NCI-H460 (cell line): ENCODE measurements at places on chromosomes 16 and 17.

DNA sequence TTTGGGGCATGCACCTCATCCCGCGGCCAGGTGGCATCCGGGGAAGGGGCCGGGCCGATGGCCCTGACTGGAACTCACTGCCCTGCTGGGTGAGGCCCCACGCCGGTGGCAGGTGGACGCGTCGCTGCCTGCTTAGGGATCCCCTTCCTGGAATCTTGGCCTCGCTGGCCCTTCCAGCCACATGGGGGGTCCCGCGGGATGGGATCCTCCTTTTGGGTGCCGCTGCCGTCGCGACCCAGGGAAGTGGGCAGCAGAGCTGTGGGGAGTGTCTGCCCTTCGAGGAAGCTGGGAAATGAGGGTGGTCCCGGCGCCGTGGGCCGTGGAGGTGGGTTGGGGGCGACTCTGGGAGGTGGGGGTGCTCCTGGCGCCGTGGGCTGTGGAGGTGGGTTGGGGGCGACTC lies 12.8 kb downstream of the METRNL start:
- DNase-seq: no peak

- no peak for DNase-seq
Measured at GRCh38 chr16:17350207-17350606, 120.6 kb downstream of the XYLT1 start.

DNA sequence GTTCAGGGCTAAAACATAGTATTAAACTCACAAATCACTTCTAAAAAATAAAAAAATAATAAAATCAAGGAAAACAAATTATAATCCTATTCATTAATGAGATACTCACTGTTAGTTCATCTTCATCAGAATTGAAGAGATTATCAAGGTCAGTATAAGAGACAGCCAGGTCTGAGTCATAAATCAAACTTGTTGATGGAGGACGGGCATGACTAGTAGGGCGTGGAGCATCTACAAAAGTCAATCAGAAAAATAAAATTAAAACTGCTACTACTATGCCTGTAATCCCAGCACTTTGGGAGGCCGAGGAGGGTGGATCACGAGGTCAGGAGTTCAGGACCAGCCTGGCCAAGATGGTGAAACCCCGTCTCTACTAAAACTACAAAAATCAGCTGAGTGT lies 59.1 kb upstream of the INTS2 start:
- DNase-seq: no peak

- no peak for DNase-seq
Measured at GRCh38 chr17:9225305-9226101, 204.2 kb downstream of the NTN1 start.

DNA sequence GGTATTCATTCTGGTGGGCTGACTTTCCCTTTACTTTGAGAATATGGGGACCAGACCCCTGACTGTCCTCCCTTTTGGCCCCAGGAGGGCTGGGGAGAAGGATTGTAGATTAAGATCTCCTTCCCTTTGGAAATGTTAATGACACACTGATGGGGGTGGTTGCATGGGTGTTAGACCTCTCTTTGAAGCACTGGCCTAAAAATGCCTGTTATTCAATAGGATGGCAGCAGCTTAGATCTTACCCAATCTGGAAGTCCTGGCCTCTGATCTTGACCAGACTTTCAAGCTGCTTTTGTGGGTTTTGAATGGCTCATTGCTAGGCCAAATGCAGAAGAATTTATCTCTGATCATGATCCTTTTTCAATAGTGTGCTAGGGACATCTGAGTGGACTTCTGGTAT lies 25.7 kb downstream of the MAP3K3 start:
- no peak for DNase-seq

- DNase-seq: no peak
Measured at GRCh38 chr17:17051791-17052461, 9.7 kb downstream of the MPRIP start.

- DNase-seq: no peak
Measured at GRCh38 chr17:74875155-74875976, 2.6 kb upstream of the FDXR start.

DNA sequence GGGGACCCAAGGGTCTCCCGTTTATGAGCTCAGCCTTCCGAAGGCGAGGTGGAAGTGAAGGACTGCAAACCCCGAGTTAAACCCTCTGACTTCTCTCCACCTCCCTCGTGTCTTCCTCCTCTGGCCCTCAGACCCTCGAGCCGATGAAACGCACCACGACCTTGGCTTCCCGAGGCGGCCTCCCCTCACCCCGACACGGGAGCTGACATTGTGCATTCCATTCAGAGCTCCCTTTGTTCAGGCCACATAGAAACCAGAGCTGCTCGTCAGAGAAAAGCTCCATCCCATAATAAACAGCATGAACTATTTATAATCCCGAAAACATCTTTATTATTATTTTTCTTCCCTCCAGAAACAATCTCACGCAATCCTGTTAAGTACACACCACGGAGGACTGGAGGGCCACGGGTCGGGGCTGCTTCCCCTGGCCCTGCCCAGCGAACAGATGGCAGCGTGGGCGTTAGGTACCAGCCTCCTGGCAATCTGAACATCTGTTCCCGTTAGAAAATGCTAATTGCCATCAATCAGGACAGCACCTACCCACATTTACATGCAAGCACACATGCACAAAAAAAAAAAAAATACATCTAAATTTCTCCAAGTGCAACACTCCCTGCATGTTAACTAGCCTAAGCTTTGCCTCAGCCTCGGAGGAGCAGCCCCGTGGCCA lies 145.7 kb downstream of the RBFOX3 start:
- no peak for DNase-seq

GRCh38 chr17:79202480-79202879 lies 127.9 kb downstream of the ENGASE start:
- no peak for DNase-seq

DNA sequence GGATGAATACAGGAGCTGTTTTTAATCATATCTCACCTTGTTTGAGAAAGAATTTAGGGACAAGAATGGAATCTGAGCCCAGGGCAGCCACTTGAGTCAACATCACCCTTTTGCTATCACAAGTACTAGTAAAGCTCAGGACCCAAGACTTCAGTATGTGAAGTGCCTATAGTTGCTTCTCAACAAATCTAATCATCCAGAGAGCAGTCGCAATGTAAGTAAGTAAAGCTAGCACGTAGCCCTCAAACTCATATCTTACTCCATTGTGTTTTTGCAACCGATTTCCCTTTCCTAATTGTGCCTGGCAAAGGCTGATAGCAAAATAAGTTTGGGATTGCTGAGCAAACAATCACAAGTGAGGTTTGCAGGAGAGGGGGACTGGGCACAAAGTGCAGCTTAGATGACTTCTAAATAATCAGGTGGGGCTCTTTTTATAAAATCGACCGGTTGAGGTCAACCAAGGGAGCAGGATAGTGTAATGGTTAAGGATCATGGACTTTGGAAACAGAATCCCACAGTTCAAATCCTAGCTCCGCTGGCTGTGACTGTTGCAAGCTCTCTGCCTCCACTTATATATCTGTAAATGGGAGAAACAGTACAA lies 13.0 kb downstream of the TOB1 start:
- DNase-seq: no peak

- no peak for DNase-seq
Measured at GRCh38 chr17:76135810-76136188, 5.2 kb downstream of the FOXJ1 start.

DNA sequence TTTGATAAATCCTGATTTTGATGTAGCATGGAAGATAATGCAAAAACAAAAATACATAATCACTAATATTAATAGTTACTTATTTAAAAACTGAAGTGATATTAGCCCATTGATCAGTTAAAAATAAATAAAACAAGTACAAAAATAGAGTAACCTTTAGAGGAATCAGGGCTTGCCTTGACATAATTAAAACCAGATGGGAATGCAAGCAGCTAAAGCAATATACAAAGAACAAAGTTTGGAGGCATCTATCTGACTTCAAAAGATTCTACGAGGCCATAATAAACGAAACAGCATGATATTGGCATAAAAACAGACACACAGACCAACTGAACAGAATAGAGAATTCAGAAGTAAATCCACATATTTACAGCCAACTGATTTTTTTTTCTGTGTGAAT lies 15.0 kb upstream of the HEATR3 start:
- DNase-seq: no peak

DNA sequence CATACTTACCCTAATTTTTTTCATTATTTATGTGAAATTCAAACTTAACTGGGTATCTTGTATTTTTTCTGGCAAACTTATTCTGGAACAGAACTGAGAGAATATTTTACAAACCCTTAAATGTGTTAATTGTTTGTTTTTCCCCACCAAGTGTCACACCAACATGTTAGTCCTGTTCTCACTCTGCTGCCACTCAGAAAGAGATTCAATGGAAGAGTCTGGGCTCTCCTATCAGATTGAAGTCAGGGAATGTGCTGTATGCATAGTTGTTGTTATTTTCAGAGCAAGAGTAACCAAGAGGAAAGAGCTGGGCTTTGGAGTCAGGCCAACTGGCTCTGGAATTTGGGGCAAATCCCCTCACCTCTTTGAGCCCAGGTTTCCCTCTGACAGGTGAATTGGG lies 43.2 kb downstream of the SLC6A2 start:
- DNase-seq: no peak

DNA sequence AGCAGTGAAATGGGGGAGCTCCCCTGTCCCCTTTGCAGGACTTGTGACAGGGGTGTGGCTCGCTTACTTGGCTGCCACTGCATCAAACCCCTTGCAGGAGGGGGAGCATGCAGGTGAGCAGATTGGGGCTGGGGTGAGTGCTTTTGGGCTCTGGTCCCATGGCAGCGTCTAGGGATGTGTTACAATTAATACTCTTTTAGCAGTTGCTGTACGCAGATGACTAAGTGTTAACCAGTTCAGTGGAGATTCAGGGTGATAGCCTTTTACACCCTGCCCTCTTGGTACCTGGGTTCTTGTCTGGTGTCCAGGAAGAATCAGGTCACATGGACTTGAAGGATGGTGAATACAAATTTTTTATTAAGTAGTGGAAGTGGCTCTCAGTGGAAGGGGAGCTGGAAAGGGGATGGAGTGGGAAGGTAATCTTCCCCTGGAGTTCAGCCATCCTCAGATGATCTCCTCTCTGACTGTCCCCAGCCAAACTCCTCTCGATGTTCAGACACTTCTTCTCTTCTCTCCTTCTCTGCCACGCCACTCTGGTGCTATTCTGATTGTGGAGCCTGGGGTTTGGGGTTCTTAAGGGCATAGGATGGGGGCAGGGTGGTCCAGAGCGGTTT lies 100.1 kb downstream of the MARF1 start:
- DNase-seq: no peak

- DNase-seq: peak; percentile 37
Measured at GRCh38 chr17:27651411-27652345, 20.7 kb downstream of the LGALS9 start.

- DNase-seq: no peak
Measured at GRCh38 chr16:81823111-81823510, 44.0 kb downstream of the PLCG2 start.

GRCh38 chr17:3818786-3819185 lies 17.8 kb upstream of the ITGAE start:
- DNase-seq: peak; percentile 26

DNA sequence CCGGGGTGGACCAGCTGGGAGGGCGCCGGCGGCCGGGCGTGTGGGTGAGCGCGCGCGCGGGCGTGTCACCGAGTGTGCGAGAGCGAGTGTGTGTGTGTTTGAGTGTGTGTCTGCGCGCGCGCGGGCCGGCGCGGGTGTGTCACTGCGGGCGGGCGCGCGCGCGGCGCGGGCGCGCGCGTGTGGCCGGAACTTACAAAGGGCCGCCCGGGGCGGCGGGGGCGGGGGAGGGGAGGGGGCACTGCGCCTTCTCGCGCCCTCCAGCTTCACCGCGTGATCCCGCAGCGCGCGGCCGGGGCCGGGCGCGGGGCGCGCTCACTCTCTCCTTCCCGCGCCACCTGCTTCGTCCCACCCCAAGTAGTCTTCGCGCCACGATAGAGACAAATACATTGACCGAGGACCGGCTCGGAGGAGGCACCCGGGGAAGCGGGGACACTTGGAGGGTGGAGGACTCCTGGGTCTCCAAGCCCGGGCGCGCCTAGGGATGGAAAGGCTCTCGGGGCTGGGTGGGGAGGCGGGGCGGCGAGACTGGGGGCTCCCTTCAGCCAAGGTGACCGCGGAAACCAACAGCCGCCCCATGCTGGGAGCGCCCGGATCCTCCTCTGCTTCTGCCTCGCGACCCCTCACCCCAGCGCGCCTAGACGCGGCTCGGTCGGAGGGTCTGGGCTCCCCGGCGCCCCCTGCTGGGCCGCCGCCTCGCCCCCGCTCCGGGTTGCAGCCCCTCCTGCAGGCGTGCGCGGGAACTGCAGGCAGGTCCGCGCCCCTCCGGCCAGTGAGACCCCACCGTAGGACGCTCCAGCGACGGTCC lies at the start of gene SRCIN1:
TSS of gene SRCIN1 (minus strand) at position 112 of the 805 bp plus-strand sequence. CDS start 247 bp downstream, outside the sequence.
- DNase-seq: peak; percentile 54

- DNase-seq: no peak
Measured at GRCh38 chr17:57908278-57908677, 46.9 kb downstream of the CUEDC1 start.

- DNase-seq: no peak
Measured at GRCh38 chr17:83189044-83190003, 109.9 kb downstream of the METRNL start.

- no peak for DNase-seq
Measured at GRCh38 chr17:28219771-28220170, 99.2 kb upstream of the TMEM97 start.

- no peak for DNase-seq
Measured at GRCh38 chr16:72677662-72678447, 370.1 kb downstream of the ZFHX3 start.

DNA sequence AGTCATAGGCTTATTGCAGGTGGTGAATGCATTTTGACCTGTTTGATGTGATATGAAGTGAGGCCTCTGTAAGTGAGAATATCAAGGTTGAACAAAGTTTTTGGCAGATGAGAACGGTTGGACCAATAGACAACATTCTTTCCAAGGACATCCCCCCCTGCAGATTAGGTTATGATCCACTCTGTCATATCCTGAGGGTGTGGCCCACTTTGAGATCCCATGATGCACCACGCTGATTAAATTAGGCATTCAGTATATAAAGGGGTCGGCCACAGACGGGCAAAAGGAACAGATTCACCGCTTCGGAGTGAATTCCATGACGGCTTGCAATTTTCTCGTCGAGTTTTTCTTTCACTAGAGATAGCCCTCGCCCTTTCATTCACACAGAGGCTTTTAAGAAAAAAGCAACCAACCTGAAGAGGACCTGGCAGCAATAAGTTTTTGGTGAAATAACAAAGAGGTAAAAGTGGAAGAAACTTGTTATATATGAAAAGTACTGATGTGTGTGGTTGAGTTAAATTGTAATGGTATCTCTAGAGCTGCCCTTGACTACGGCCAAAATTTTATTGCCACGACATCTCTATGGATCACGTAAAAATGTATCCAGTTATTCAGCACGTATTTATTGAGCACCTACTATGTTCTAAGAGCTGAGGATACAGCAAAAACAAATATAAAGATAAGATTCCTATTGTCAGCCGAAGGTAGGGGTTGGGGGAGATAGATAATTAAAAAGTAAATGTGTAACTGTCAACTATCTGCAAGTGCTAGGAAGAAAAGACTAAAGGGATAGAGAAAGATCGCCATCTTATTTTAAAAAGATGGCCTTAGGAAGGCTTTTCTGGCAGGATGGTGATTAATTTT lies 1.7 kb upstream of the RBBP6 start:
- no peak for DNase-seq
